NB4 (cell line): ENCODE measurements at places on chromosomes 3 and 15.

- DNase-seq = no peak
Measured at GRCh38 chr3:140748-141330, 55.7 kb upstream of the CHL1 start.

DNA sequence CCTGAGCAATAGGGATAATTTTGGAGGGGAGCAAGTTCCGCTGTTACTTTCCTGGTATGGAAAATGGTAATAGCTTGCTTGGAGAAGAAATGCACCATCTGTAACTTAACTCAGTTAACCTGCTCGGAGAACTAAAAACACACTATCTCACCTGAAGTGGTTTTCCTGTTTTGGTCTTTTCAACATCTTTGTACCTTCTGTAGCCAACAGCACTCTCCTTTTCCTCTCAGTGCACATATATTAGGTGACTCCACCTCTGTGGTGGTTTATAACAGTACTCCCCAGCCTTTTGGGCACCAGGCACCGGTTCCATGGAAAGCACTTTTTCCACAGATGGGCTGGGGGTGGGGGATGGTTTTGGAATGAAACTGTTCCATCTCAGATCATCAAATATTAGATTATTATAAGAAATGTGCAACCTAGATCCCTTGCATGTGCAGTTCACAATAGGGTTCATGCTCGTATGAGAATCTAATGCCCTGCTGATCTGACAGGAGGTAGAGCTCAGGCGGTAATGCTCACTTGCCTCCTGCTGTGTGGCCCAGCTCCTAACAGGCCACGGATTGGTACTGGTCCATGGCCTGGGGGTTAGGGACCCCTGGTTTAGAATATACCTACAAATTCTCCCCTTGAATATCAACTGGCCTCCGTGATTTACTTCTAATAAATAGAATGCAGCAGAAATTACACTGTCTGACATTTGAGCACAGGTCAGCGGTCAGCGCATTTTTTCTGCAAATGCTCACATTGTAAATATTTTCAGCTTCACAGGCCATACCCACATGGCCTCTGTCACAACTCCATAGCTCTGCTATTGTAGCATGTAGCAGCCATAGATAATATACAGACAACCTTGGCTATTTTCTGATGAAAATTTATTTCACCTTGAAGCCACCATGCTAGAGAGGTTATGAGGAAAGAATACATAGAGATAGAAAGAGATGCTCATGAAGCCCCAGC is 83.8 kb upstream of the SUCLG2 start:
- DNase-seq = no peak

GRCh38 chr15:62617741-62618140 is 424.8 kb upstream of the TPM1 start:
- no peak for DNase-seq

DNA sequence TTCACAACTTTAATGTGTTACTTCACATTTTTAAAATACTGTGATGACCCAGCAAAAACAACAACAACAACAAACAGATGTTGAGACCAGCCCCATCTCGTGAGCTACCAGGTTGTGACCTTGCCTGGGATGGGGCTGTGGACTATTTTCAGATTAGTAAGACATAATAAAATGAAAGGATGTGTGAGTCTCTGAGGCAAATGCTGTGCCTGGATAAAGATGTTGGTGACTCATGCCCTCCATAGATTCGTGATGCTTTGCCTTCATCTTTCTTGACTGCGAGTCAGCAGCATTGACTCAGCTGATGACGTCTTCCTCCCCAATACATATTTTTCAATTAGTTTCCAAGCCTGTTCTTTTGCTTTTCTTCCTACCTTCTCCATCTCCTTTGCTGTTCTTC is 453.0 kb upstream of the CFAP20DC start:
- peak; percentile 2 for DNase-seq

DNA sequence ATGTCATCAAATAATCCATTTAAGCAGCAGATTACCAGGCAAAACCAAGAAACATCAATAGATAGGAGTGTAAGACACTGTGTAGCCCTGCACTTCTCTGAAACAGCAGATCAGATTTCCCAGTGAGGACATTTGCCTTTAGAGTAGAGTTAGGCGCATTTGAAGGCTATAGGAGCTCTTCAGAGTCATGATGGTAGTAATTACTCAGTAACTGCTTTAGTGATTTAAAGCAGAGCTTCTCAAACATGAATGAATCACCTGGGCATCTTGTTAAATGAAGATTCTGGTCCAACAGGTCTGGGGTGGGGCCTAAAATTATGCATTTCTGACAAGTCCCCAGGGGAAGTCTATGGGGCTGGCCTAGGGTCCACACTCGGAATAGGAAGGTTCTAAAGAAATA is 36.9 kb downstream of the THRB start:
- no peak for DNase-seq

GRCh38 chr15:70518201-70519003 is 245.0 kb downstream of the UACA start:
- no peak for DNase-seq

GRCh38 chr3:112357930-112358780 is 25.2 kb downstream of the CD200 start:
- DNase-seq = no peak

DNA sequence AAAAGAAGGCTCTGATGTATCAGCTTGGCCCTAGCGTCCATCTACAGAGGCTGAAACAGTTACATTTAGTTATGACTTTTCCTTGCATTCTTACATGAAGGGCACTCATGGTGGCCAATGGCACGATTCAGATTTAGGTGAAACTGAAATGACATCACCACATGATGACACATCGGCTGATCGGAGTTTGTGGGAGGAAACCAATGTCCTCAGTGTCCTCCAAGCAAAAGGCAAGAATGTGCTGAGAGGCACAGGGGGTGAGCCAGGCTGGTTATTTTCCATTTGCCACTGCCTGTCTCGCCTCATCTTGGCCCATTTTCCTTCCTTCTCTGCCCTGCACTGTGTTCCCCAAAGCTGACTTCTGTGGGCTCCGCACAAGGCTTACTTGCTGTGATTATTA is 34.4 kb downstream of the TARS3 start:
- DNase-seq = peak; percentile 25

DNA sequence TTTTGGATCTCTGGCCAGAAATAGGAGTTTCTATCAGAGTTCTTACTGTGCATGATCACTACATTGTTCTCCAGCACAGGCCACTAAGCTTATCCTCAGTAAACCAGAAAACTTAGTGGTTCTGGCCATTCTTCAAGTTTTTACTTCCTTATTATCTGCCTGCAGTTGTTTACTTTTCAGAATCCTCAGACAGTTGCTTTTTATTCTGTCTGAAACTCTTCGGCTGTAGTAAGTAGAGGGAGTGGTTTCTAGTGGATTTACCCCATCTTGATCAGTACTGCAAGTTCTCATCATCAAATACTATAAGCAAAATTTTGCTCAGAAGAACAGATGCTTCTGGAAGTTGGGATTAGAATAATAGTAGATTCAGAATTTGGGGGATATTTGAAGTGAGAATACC is 193.0 kb upstream of the RARB start:
- DNase-seq = no peak

GRCh38 chr15:61237400-61237799 is 8.3 kb upstream of the RORA start:
- no peak for DNase-seq

DNA sequence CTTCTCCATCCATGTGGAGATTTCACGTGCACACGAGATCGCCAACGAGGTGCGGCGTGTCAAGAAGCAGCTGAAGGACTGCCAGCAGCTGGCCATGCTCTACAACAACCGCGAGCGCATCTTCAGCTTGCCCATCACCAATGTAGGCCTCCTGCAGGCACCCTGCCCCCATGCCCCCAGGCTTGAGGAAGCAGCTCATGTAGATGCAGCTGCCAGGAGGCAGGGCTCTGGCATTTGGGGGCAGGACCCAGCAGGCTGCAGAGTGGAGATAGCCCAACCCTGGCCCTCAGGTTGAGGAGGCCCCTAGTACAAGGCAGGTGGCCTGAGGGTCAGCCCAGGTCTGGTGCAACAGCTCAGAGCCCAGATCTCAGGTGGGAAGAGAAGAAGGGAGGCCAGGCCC is 36.4 kb downstream of the DNAH1 start:
- DNase-seq = no peak

DNA sequence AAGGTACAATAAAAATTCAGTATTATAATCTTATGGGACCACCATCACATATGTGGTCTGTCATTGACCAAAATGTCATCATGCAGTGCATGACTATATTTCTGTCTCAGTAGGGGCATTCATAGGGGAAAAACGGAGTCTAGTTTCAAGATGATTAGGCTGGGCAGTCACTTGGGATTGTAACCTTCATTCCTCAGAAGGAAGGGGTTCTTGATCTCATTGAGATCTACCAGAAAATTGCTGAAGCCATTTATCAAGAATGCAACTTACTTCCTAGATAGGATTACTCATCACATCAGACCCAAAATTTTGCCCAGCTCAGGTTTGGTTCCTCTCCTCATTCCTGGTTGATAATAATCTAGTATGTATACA is 37.3 kb downstream of the BTD start:
- no peak for DNase-seq

- DNase-seq = no peak
Measured at GRCh38 chr3:195537995-195538394, 5.1 kb downstream of the PPP1R2 start.

DNA sequence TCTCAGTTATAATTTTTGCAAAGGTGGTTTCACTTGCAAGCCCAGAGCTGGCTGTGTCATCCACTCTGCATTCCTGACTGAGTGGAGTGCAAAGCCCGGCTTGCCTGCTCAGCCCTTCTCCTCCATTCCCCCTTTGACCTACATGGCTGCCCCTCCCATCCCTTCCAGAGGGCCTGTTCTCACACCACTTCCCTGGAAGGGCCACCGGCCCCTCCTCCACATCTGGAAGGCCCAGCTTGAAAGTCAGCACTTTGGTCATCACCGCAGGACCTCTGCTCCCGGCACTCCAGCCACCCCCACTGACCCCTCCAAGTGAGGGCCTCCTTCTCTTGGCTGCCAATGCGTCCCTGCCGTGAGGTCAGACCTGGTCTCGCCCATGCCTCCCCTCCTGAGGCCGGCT is 74.1 kb upstream of the RNF7 start:
- DNase-seq = no peak

- DNase-seq = no peak
Measured at GRCh38 chr3:181066143-181067087, 76.9 kb upstream of the DNAJC19 start.

DNA sequence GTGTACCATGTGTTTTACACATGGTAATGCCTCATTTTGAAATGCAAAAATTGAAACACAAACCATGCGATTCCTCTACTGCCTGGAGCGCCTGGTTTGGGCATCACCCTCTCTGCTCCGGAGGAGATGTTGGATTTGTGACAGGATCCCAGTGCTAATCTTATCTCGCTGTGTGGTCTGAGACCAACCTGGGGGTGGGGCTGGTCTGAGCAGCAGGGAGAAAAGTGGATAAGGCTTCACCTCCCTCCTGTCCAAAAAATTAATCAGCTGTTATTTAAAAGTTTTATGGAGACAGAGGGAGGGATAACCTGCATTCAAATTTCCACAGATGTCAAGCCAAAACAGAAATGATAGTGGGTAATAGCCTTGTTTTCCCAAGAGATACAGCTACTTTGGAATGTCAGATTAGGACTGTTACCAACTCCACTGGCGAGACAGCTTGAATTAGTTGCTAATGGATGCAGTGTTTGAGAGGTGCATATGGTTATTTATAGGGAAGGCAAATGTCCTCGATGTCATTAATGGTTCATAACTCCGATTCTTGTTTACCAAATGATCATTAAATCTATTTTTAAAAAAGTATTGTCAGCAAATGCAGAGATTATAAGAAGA is 54.0 kb upstream of the SKOR1 start:
- no peak for DNase-seq

DNA sequence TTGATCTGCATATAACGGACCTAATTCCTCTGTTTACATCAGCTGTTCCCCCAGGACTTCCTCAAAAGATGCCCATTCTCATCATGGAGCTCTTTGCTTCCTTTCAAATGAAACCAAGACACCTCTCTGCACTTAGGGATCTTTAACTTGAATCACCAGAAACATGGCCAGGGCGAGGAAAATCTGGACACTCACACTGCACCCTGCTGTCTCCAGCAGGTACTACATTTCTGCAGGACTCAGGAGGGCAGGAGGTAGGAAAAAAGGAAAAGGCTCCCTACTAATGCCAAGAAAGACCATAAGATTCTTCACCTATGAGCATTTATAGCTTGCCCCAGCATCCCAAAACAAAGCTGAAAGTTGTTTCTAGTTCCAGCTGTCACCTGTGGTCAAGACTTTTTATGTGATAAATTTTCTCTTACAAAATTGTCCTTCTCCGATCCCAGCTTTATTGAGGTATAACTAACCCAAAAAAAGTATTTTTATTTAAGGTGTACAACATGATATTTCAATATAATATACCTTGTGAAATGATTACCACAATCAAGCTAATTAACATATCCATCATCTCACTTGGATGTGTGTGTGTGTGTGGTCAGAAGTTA is 87.3 kb upstream of the C15orf61 start:
- peak; percentile 60 for DNase-seq

GRCh38 chr15:80275961-80276360 is 23.9 kb upstream of the CTXND1 start:
- peak; percentile 38 for DNase-seq

GRCh38 chr15:37792351-37792750 is 142.1 kb upstream of the TMCO5A start:
- DNase-seq = no peak

DNA sequence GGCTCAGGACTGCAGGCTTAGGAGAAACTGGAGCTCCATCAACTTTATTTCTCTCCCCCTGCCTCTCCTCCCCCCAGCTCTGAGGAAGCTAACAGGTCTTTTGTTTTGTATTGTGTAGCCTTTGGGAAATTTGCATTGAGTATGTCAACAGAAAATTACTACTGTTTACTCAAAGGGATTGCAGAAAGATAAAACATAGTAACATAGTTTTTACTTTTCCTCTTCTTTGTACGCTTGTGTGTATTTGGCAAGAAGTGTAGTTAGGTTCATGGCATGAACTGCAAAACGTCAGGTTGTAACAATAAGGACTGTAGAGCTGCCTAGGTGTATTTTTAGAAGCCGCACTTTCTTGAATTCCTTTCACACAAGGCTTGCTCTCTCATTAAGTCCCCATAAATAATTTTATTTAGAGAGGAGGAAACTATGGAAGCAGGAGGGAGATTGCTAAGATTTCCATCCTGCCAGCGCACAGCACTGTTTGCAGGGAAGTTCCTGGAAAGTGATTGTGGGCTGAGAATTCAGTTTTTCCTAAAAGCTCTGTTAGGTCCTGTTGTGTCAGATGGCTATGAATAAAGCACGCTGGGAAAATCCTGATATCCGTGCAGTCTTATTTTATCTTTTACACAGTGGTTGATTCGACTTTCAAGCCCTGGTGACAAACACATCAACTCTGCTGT is 21.1 kb upstream of the SATB1 start:
- DNase-seq = peak; percentile 11

GRCh38 chr3:39911465-39912309 is 102.3 kb downstream of the MYRIP start:
- no peak for DNase-seq
